H1 (cell line): ENCODE measurements at places on chromosomes 12 and 14. TPM values are rescaled to one million over a fixed set of nuclear protein-coding genes. Genes with fewer than 3 reads are reported as not detected.

The UBR7 gene
- polyA plus RNA-seq: 16.4 and 20.1 TPM in 2 replicates

The KRT75 gene
- polyA plus RNA-seq: not detected in 2 replicates

DNA sequence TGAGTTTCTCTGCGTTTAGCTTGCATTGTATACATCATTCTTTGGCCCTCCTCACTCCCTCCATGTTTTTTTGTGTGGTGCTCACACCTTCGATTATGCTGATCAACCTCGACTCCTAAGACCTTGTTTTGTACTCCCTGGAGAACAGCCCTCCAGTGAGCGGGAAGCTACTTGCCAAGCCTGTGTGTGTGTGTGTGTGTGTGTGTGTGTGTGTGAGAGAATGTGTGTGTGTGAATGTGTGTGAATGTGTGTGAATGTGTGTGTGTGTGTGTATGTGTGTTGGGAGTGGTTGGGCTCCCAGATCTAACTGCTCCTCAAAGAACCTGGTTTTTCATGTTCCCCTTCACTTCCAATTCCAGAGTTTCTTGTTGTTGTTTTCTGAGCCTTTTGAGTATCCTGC is 6.0 kb downstream of the NYNRIN start:
- DNase-seq: no peak

DNA sequence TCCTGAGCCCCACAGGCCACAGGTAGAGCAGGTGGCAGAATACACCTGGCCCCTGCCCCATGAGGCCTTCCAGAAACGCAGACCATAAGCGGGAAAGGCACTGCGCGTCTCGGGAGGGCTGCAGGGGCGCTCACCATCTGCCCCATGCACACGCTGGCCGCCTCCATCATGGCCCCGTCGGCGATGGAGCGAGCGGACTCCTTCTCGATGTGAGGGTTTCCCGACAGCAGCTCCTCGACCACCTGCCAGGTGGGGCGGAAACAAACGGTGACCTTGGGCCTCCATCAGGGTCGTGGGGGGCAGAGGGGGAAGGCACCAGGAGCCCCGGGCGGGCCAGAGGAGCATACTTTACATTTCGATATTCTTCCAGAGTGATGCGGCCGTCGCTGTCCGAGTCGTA is 52.8 kb downstream of the TESC start:
- DNase-seq: no peak

GRCh38 chr12:31736472-31736871 is 7.7 kb upstream of the AMN1 start:
- DNase-seq: no peak

DNA sequence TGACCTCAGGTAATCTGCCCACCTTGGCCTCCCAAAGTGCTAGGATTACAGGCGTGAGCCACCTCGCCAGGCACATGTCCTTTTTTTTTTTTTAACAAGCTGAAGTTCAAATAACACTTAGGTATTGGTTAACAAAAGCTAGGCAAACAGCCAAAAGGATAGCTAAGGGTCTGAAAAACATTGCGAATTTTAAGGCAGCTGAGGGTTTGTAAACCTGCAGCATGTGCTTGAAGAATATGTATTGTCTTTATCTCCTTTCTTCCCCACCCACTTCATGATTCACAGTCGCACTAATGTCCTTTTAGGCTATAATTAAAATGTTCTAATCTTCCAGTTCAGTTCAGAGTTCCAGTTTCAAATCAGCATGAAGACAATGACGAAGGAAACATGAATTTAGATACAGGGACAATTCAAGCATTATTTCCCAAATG is 30.1 kb upstream of the CERS5 start:
- DNase-seq: no peak

- DNase-seq: no peak
Measured at GRCh38 chr12:13404631-13405473, 208.3 kb downstream of the EMP1 start.

DNA sequence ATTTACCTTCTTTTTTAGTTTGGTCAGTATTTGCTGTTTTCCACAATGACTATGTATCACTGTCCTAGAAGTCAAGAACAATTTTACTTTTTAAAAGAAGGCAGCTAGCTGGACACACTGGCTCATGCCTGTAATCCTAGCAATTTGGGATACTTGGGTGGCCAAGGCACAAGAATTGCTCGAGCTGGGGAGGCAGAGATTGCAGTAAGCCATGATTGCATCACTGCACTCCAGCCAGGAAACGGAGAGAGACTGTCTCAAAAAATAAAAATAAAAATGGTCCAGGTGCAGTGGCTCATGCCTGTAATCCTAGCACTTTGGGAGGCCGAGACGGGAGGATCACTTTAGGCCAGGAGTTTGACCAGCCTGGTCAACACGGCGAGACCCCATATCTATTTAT is 28.3 kb downstream of the MDM1 start:
- no peak for DNase-seq

GRCh38 chr12:132672116-132672515 is 15.0 kb downstream of the POLE start:
- no peak for DNase-seq

- DNase-seq: no peak
Measured at GRCh38 chr12:109295764-109296425, 13.2 kb downstream of the FOXN4 start.

DNA sequence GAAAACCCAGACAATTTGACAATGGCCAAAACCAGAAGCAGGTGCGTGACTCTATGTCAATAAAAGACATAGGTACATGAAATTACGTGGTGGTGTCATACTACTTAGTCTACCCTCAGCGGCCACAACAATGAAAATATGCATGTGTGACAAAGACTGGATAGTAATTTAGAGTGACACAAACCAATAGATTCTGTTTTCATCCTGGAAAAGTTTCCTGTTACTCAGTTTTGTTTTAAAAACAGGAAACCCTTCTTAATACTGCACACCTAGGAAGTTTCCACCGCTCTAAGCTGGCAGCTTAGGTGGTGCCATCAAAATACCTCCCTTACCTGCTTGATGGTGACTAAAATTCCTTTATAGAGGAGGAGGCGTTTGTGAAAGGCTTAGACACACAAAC is 15.1 kb downstream of the POU6F1 start:
- DNase-seq: no peak

DNA sequence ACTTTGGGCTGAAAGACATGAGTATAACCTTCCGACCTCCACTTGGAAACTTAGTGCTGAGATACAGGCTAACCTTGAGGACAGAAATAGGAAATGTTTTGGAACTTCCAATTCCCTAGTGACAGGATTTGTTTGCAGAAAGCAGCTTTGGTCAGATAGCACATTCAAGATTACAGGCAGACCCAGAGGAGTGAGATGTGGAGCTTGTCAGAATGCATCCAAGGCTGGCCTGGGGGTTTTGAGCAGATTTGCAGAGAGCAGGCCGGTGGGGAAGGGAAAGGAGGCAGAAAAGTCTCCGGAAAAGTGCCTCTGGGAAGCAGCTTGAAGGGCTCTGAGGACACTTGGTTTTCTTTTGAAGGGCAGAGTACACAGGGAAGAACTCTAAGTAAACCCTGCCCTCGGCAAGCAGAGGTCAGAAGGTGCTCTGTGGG is 180.3 kb downstream of the ETV6 start:
- DNase-seq: no peak

DNA sequence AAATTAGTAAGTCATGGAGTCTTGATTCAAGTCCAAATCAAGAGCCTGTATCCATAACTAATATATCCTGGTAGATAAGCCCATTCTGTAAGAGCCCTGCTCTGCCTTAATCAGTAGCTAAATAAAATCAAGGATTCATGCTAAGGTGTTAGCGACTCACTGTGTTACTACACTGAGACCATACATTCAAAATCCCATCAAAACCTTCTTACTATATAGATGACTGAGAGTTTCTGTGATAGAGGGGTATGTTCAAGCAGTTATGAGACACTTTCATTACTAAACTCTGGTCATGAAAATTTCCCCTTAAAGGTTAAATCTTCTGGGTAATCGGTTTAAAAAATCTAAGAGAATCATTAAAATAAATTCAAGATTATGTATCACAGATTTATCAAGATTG is 78.5 kb downstream of the MDGA2 start:
- no peak for DNase-seq

DNA sequence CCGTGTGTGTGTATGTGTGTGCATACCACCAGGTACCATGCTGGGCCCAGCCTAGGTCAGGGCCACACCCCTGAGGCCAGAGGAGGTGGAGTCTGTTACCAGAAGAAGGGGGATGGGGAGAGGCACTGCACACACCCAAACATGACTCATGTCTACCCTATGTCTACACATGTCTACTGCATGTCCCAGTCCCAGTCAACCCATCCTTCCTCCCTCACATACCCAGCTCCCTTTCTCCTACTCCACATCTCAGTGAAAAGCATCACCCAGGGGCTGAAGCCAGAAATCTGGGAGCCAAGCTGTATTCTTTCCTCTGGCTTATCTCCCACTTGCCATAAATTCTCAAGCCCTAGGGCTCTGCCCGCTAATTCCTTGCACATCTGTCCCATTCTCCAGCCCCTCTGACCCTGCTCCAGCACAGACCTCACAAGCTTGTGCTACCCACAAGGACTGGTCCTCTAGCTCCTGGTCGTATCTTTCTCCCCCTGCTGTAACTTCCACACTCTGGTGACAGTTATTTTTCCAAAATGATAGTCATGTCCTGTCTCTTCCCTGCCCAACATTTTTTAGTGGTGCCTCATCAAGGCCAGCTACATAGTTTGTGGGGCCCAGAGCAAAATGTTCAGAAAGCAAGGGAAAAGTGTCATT is 18.0 kb upstream of the APPL2 start:
- no peak for DNase-seq
